AG10803 (cell line): ENCODE measurements at places on chromosomes 5 and 9.

- DNase-seq, result peak; percentile 77
Measured at GRCh38 chr5:102911973-102912372, 156.9 kb downstream of the PAM start.

GRCh38 chr5:124132843-124133242, 613.6 kb downstream of the ZNF608 start:
- DNase-seq, result no peak

- no peak for DNase-seq
Measured at GRCh38 chr9:99003308-99003707, 59.6 kb downstream of the COL15A1 start.

GRCh38 chr9:126335837-126336735, 9.5 kb downstream of the MVB12B start:
- DNase-seq, result no peak

DNA sequence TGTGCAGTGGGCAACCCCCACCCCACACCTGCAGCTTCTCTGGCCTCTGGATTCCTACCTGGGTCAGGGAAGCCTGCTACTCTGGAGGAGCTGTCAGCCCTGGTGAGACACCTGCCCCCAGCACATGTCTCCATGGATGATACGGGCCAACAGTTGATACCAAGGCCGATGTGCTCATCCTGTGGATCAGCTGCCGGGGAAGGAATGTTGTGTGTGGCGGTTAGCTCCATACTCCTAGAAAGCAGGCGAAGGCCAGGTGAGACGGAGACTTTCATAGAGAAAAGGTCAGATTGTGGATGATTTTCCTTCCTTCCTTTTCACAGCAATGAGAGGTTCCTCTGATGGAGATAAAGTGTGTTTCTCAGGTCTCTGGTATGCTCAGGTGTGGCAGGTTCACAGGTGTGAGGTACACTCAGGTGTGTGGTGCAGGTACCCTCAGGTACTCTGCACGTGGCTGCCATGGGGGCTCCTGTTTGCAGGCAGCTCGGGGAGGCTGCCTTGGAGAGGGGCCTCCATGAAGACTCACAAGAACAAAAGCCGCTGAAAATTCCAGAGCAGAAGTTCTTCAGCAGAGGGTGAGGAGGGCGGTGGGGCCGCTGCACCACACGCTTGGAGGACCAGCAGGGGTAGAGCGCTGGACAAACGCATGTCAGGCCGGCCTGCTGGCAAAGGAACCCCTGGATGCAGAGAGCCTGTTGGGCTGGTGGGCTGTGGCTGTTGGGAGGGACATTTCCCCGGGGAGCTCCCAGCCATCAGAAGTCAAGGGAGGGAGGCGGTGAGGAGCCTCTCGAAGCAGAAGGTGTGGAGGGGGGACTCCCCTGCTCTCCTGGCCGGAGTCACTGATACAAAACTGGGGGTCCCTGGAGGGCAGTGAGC, 5.1 kb upstream of the AHRR start:
- no peak for DNase-seq

DNA sequence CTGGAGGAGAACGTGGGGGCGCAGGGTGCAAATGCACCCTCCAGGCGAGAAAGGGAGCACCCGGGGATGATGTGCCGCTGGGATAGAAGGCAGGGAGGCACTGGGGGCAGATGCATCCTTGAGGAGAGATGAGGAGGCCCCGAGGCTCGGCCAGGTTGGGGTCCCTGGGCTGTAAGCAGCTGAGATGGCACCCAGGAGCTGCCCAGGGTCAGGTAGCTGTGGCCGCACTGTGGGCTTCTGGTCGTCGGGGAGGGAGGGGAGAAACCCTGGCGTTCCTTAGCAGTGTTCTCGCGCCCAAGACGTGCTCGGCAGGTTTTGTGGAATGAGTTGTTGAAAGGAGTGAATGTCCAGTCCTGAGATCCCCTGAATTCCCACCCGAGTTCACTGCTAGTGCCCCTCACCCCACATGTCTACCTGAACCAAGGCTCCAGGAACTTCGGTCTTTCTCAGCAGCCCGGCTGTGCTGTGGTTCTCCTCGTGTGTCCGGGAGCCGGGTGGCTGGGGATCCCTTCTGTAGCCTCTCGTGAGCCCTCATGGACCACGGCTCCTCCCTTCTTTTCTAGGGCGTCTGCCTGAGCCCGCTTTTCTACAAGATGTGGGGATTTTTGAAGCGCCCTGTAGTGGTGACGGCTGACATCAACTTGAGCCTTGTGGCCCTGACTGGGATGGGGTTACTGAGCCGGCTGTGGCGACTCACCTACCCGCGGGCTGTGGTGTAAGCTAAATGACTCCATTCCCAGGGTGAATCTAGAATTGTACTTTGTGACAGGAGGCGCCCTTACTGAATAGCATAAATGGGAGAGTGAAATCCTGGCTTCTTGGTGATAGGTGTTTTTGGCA, 1.1 kb downstream of the POMT1 start:
- DNase-seq, result peak; percentile 35

- peak; percentile 43 for DNase-seq
Measured at GRCh38 chr5:148739524-148739923, 85.2 kb upstream of the HTR4 start.

DNA sequence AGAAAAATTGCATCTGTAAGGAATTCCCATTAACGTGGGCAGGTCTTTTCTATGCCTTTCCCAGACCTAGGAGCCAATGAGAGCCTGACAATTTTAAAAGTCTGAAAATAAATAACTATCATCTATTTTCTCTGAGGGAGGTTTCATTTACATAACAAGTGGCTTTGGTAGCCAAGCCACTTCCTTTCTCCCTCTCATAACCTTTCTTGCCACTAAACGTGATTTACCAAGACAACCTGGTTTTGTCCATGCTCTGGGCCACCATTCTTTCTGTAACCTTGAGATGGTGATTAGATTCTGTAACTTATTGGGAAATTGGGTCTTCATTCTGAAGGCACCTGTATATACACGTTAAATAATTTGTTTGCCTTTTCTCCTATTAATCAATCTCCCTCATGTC, 1046.9 kb downstream of the CDH12 start:
- no peak for DNase-seq

GRCh38 chr9:128712451-128713410, 10.4 kb downstream of the PKN3 start:
- DNase-seq, result no peak

- DNase-seq, result no peak
Measured at GRCh38 chr5:174482607-174483024, 241.8 kb upstream of the MSX2 start.

DNA sequence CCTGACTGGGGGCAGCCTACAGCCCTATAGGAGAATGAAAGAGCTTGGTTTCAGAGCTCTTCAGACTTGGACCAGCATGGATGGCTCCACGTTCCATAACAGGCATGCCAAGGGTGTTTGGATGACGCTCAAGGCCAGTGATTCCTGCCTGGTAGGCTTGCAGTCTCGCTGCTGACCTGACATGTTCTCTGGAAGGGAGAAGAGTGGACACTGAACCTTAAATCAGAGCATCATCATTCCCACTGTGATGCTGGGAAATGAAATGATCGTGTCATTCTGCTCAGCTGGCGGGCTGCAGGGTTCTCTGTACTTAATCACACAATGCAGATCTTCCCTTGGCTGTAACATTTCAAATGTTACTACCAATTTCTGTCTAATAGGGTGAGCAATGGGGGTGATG, 57.0 kb downstream of the CFAP90 start:
- no peak for DNase-seq

- DNase-seq, result no peak
Measured at GRCh38 chr9:111975709-111976108, 79.1 kb downstream of the UGCG start.

- peak; percentile 85 for DNase-seq
Measured at GRCh38 chr9:2241836-2242741, 226.9 kb downstream of the SMARCA2 start.

GRCh38 chr5:89072842-89073672, 190.1 kb upstream of the MEF2C start:
- DNase-seq, result no peak

DNA sequence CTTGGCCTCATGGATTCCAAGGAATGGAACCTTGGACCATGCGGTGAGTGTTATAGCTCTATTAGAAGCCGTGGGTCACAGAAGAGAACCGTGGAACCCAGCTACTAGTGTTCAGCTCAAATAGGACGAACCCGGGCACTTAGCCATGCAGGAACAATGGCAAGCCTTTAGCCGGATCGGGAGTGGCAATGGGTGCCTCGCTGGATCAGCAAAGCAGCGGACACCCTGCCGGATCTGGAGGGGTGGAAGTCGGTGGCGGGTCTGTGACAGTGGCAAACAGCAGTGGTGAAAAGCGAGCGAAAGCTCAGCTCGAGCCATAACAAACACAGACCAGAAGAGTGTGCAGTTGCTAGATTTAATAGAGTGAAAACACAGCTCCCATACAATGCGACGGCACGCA, 2.4 kb upstream of the CDO1 start:
- no peak for DNase-seq

GRCh38 chr5:83919071-83920041, 198.7 kb upstream of the HAPLN1 start:
- peak; percentile 57 for DNase-seq

DNA sequence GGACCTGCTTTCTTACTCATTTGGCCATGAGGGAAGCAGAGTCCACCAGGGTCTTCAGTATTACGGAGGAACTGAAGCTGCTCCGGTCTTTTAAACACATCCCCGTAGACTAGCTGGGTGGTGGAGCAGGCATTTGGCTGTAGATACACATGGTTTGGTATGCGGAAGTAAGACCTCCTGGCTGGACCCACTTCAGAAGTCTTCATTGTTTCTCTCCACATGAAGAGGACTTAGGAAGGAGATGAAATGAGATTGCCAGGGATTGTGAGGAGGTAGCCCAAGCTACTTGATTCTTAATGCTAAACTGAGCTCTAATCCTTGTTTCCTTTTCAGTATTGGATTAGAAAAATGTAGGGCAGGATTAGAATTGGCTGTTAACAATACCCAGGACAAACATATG, 32.9 kb downstream of the STXBP1 start:
- DNase-seq, result no peak

- no peak for DNase-seq
Measured at GRCh38 chr5:93588352-93589151, 5.5 kb downstream of the NR2F1 start.

GRCh38 chr5:91706785-91707520, 323.8 kb upstream of the ARRDC3 start:
- no peak for DNase-seq

- DNase-seq, result no peak
Measured at GRCh38 chr9:8605096-8605495, 805.5 kb upstream of the DMAC1 start.

- DNase-seq, result peak; percentile 82
Measured at GRCh38 chr5:112681481-112681908, 56.2 kb upstream of the APC start.

- DNase-seq, result peak; percentile 16
Measured at GRCh38 chr9:115757461-115757860, 396.1 kb upstream of the PAPPA start.

DNA sequence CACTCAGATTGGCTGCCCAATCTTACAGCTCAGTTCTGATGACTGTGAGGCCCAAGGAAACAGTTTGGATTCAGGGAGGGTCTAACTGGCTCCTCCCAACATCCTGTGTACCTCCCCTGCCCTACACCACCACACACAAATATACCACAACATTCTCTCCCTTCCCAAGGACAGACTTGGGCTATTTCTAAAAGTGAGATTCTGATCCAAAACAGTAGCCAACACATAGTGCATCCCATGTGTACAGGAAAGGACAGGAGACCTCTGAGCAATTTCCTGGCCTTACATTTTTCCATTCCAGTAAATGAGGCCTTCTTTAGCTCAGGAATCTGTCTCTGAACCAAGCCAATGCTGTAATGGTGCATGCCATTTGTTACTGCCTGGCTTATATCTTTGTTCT, 20.8 kb downstream of the ZNF366 start:
- peak; percentile 94 for DNase-seq

- no peak for DNase-seq
Measured at GRCh38 chr5:116135344-116135743, 50.5 kb downstream of the COMMD10 start.

- no peak for DNase-seq
Measured at GRCh38 chr5:105158526-105158925, 1595.9 kb upstream of the NUDT12 start.

GRCh38 chr5:5512543-5512942, 90.1 kb downstream of the ICE1 start:
- DNase-seq, result no peak

GRCh38 chr5:102795526-102795925, 40.4 kb downstream of the PAM start:
- DNase-seq, result no peak

DNA sequence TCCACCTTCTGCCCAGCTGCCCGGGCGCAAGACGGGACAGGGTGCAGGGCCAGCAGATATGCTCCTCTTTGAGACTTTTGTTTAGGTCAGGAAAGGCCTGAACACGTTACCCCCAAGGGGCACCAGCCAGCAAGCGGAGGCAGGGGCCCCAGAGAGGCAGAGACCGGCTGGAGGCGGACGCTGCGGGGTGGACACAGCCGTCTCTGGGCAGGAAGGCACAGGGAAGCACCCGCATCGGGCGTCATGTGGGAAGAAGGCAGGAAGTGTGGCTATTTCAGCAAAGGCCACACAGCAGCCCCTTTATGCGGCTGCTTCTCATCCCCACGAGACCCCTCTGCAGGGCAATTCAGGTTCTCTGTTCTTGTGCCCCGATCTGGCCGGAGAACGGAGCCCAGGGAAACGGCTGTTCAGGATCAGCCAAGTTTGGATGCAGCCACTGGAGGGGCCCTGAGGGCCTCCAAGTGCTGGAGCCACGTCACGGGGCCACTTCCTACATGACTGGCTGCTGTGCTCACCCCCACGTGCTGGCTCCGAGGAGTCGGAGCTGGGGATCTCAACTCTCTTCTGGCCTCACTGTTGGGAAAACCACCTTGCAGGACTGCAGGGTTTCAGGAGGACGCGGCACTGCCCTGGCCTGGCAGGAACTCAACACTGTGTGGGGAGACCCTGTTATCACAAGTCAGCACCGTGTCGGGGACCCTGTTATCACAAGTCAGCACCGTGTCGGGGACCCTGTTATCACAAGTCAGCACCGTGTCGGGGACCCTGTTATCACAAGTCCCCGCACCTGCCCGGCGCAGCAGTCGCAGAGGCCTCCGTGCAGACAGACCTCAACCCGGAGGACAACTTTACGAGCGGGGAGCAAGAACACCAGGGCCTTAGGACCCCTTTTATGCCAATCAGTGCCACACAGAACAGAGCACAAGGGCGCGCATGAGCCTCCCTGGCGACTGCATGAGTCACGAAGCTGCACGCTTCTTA, 44.4 kb downstream of the SLC12A7 start:
- no peak for DNase-seq

GRCh38 chr5:67873935-67874334, 341.6 kb upstream of the PIK3R1 start:
- no peak for DNase-seq

DNA sequence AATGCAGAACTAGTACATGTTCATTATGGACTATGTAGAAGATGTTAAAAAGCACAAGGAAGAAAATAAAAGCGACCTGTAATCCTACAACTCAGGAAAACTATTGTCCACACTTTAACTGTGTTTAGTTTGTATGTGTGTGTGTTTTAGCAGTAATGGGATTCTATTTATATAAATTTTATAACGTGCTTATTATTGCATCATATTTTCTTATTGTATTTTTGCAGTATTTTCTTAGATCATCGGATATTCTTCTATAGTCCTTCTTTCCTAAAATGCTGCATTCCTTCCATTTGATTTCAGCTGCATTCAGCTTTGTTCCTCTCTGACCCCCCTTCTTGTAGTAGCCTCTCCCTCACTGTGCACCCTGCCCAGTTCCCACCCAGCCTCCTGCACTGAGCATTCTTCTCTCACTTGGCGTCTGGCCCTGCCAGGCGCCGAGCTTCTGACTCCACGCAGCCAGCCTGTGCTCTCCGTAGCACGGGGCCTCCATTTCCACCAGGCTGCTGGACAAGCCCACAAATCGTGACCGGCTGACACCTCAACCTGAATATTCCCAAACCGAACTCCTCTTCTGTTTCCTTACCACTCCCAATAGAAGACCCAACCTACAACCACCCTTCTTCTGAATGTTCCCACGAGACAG, 39.9 kb downstream of the MVB12B start:
- DNase-seq, result peak; percentile 29

GRCh38 chr9:95817205-95817604, 58.3 kb upstream of the ERCC6L2 start:
- DNase-seq, result no peak
